ENCODE measurements at places on chromosomes 2 and 18.

DNA sequence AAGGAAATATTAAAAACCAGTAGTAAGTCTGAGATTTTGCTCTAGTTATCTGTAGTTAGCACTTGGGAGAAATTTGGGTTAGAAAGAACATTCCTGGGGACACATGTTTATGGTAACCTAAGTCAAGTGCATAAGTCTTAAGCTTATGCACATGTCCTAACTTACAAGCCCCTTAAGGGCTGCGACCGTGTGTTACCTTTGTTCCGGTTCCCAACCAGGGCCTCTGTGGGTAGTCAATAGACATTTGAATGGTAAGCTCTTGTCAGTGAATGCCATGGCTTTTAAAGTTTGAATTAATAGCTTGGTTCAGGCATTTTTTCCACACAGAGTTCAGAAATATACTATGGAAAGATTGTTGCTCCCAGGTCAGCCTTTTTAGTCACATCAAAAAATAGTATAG, 64.7 kb upstream of the CWC22 start:
- DNase-seq = no peak

DNA sequence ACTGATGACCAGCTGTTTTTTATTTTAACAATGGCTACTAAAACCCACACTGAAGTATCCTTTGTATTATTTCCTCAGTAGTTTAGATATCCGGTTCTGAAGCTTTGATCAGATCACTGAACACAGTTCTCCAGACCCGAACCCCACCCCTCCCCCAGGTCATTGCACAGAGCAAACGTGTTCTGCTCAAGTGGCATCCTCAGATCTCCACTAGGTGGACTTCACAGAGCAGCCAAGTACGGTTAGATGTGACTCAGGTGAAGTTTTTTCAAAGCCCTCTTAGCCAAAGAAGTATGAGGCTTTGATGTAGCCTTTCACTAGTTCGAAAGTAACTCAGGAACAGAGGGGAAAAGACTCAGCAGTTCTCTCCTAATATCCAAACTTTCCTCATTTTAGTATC, 142.7 kb upstream of the NRP2 start:
- no peak for DNase-seq

GRCh38 chr2:186349508-186349907, 136.6 kb upstream of the ZC3H15 start:
- peak; percentile 96 for DNase-seq

GRCh38 chr2:194867328-194867727, 789.7 kb upstream of the SLC39A10 start:
- peak; percentile 7 for DNase-seq

- DNase-seq = no peak
Observed at GRCh38 chr2:27702302-27702701, 38.6 kb downstream of the SLC4A1AP start.

DNA sequence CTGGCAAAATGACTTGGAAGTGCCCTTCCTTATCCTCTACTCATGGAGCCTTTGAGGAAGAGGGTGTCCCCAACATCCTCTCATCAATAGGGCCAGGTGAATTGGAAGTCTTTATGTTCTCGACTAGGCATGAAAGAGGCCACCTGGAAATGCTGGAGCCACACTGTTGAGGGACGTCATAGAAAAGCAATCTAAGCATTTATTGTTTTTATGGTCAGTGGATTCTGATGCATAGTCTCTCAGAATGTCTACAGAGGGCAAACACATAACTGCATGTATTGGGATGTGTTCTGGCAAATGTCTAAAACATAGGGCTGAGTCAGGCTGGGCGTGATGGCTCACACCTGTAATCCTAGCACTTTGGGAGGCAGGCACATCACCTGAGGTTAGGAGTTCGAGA, 246.6 kb upstream of the SP5 start:
- no peak for DNase-seq

DNA sequence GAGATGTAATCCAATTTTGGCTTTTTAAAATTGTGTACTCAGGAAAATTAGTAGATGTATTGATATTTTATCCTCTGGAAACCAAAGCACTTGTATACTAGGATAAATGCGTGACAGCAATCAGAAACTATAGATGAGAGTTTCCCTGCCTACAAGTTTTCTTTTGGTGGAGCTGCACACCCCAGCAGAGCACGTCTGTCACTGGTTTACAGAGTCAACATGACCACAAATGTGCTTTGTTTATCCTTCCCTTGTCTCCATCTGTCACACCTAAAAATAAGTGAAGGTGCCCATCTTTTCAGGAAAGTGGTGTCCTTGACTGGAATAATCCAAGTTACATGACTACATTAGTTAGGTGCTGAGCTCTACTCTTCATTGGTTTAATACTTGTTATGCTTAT, 210.4 kb upstream of the DSEL start:
- DNase-seq = no peak

DNA sequence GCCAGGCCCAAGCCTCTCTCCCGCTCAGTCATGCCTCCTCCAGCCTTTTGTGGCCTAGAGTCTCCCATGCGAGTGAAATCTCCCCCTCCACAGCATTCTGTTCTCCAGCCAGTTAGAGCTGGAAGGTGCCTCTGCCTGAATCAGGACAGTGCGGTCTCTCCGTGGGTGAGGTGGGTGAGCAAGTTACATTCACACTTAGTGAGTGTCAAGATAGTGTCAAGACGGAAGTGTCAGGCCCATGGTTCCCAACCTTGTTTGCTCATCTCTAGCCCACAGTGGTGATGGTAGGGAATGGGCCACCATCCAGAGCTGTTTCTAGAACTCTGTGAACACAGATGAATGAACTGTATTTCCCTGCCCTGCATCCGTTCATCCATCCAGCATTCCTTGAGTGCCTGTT, 59.5 kb downstream of the LPIN1 start:
- DNase-seq = no peak

GRCh38 chr2:168130346-168130745, 117.0 kb downstream of the STK39 start:
- DNase-seq = no peak

DNA sequence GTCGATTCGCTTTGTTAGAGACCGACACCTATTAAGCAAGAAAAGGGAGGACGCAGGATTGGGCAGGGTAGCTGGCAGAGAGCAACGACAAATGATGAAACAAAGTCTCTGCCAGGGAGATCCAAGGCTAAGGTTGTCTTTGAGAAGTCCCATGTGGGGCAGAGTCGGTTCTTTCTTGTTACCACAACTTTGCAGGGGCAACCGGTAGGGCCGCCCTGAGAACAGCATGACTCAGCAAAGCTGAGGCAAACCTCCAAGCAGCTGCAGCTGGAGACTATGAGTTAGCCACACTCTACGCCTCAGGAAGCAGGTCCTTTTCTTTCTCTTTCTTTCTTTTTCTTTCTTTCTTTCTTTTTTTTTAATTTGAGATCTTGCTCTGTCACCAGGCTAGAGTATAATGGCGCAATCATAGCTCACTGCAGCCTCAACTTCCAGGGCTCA, 452.3 kb upstream of the ID2 start:
- peak; percentile 54 for DNase-seq

GRCh38 chr18:45562567-45563479, 52.5 kb upstream of the SLC14A2 start:
- DNase-seq = peak; percentile 42

- DNase-seq = no peak
Observed at GRCh38 chr2:200380833-200381542, 74.5 kb downstream of the SPATS2L start.

GRCh38 chr2:15971351-15971750, 31.0 kb downstream of the MYCN start:
- DNase-seq = no peak
